ENCODE measurements at places on chromosomes 12 and 14.
A peak's percentile ranks its signal among the peaks of the same experiment; 100 is the strongest.

GRCh38 chr12:88998421-88998820 is 353.9 kb downstream of the DUSP6 start:
- DNase-seq = no peak

- no peak for DNase-seq
Measured at GRCh38 chr14:36997843-36998242, 174.6 kb downstream of the SLC25A21 start.

- DNase-seq = no peak
Measured at GRCh38 chr14:86575141-86575540, 1045.2 kb downstream of the FLRT2 start.

GRCh38 chr12:114450515-114451300 is 44.8 kb upstream of the TBX5 start:
- DNase-seq = no peak

DNA sequence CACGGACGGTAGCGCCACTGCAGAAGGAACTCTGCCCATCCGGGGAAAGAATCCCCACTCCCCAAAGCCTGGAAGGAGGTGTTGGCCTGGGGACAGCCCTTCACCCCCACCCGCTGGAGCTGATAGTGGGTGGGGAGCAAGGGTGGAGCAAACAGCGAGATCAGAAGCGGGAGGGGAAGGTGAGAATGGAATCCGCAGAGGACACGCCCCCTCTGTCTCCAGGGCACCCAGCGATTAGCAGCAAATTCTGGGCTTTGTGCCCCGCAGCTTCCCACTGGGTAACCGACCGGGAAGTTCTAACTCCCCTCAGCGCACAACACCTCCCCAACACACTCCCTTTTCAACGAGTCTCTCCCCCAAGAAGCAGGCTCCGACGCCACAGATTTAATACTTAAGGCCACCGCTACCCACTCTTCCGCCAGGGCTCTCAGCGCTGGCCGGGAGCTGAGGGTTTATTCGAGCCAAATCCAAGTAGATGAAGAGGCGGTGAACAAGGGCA is 1.4 kb downstream of the SLC25A29 start:
- DNase-seq = peak; percentile 83

GRCh38 chr12:43333644-43334043 is 218.4 kb downstream of the ADAMTS20 start:
- no peak for DNase-seq

DNA sequence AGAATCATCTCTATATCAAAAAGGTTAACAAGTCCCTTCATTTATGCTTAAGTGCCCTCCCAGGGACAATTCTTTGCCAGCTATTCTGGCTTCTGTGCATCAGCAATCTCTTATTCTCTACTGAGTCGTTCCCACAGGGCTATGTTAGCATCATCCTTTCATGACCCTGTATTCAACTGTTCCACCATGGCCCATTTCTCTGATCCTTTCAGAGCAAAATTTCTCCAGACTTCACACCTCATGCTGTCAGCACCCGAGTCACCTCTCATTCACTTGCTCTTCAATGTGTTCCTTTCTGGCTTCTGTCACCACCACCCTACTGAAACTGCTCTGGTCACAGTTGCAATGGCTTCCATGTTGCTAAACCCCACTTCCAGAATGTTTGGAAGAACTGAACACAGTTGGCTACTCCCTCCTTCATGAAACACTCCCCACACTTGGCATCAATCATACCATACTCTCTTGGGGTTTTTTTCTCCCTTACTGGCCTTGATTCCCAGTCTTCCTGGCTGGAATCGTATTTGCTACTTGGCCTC is 159.5 kb upstream of the HMGA2 start:
- no peak for DNase-seq

GRCh38 chr12:95700316-95700785 is 90.2 kb downstream of the NTN4 start:
- no peak for DNase-seq

- DNase-seq = no peak
Measured at GRCh38 chr12:15846887-15847286, 35.3 kb upstream of the STRAP start.

GRCh38 chr14:72182708-72183432 is 250.6 kb downstream of the RGS6 start:
- no peak for DNase-seq

DNA sequence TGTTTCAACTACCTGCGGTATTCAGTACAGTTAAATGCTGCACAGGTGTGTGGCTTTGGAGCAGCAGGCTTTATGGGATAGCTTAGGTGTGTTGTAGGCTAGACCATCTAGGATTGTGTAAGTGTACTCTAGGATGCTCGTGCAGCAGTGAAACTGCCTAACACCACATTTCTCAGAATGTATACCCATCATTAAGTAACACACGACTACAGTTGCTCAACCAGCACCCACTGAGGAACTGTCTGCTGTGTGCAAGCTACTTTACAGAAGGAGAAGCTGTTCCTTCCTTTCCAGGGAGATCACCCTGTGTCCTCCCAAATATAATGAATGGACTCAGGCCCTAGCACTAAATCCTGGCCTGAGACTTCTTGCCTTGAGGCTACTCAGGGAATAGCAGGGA is 94.8 kb downstream of the SLC24A4 start:
- no peak for DNase-seq

GRCh38 chr12:56766535-56766934 is 3.4 kb downstream of the HSD17B6 start:
- DNase-seq = no peak

- no peak for DNase-seq
Measured at GRCh38 chr12:55818140-55818728, 393 bp downstream of the ORMDL2 start.

- no peak for DNase-seq
Measured at GRCh38 chr12:132554845-132555630, 55.3 kb downstream of the LRCOL1 start.

DNA sequence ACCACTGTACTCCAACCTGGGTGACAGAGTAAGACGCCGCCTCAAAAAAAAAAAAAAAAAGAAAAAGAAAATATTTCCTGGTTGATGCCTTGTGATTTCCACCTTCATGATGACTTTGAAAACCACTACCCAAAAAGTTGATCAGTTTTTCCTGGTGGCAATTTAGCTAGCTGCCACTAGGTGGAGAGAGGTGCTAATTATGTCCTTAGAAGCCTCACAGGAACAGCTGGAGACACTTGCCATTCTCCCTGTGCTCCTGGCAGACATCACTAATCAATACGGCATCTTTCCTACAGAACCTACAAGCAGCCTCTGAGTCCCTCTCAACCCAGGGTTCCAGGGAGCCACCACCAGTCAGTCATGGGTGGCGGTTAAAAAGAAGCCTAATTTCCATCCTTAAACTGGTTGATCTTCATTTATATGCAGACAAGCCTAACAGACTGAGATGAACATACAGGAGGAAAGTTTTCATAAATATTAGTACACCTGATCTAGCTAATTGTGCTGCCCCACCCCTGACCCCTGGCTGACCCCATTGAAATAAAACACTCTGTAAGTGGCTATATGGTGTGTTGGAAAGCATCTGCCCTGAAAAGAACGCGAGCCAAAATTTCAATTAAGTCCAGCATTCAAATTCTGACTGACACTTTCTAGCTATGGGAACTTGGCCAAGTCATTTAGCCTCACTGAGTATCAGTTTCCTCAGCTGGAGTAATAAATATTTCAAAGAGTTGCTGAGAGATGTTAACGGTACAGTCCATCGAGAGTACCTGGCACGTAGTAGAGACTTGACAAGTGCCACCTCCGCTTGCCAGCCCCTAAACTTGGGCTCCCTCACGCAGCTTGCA is 6.2 kb upstream of the OAS1 start:
- peak; percentile 68 for DNase-seq
